Activated CD4-positive, alpha-beta T cell treated with anti-CD3 and anti-CD28 coated beads, Interleukin-10, Interleukin-2, amounts not matched to agents 100 ng/mL and 50 ng/mL, durations not matched to agents 16 hours and 8 hours (primary cell): ENCODE measurements at places on chromosomes 1 and 21.

GRCh38 chr21:38266732-38267131 is 9.9 kb downstream of the KCNJ15 start:
- DNase-seq, result no peak

DNA sequence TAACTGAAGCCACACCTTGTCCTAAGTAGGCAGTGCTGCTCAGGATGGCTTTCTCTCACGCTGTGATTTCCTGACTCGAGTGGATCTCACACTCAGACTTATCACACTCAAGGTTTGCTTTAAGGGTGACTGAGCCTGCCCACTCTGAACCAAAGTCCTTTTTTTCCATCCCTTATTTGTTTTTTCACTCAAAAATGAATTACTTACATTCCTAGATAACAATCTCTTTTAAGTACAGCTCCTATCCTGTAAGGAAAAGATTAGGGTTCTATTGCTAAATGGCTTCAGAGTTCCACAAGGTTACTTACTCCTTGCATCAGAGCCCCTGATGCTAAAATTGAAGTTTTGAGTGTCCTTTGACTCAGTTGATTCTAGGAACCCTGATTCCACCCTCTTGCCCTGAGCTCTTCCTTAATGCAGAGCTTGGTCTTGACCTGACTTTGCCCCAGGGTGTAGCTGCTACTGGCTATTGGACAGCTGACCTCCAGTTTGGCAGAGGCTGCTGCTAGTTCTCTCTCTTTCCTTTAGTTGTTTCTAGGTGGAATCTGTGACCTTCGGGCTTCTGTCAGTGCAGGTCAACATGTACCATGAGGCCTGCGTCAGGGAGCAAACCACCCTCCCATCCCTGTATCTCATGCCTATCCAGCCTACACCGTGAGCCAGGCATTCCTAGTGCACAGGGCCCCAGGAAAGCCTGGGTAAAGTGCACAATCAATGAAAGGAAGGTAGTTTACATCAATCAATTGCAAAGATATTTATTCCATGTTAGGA is 80.1 kb upstream of the CD55 start:
- no peak for DNase-seq

DNA sequence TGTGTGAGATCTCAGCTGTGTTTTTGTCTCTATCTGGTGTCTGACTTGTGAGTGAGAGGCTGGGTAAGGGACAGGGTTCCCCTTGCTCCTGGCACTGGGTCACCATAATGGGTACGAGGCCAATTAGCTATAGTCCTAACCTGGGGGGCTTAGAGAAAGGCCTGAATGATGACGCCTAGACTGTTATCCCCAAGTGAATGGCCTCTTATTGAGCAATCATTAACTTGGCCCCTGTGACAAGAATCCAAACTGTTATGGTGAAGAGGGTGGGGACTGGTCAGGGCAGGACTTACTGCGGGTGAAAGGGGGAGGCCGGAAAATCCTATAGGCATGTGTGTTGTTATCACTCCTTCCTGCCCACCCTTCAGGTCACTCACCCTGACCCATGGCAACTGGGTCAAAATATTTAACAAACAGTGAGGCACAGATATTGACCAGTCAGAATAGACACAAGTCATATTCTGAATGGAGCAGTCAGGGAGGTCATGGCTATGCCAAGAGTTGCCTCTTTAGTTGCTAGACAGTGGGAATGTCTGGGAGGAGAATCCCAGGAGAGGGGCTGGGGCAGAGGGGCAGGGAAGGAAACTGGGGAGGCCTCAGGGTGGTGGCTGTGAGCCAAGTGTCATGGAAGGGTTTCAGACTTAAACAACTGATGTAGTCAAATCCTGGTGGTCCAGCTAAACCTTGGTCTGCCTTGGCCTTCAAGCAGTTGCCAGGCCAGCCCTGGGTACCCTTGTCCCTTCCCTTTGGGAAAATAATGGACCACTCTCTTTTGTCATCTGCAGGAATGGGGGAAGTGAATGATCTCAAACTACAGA is 3.2 kb downstream of the NR0B2 start:
- DNase-seq, result no peak

DNA sequence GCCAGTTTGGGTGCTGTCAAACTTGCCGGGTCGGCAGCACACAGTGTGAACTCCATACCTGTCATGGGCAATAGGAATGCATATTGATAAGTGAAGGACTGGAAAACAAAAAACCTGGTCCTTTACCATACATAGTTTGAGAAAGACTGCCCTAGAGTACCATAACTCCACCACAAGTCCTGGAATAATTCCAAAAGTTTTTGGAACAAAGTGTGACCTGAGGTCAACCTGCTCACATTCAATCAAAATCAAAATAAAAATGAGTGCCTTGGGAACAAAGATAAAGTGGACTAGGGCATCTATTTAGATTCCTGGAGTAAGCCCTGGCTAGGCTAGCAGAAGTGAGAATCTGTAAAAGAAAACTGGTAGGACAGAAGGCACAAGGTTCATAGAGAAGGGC is 7.6 kb downstream of the PEX19 start:
- DNase-seq, result no peak

GRCh38 chr1:8342325-8342724 is 24.4 kb downstream of the SLC45A1 start:
- no peak for DNase-seq

DNA sequence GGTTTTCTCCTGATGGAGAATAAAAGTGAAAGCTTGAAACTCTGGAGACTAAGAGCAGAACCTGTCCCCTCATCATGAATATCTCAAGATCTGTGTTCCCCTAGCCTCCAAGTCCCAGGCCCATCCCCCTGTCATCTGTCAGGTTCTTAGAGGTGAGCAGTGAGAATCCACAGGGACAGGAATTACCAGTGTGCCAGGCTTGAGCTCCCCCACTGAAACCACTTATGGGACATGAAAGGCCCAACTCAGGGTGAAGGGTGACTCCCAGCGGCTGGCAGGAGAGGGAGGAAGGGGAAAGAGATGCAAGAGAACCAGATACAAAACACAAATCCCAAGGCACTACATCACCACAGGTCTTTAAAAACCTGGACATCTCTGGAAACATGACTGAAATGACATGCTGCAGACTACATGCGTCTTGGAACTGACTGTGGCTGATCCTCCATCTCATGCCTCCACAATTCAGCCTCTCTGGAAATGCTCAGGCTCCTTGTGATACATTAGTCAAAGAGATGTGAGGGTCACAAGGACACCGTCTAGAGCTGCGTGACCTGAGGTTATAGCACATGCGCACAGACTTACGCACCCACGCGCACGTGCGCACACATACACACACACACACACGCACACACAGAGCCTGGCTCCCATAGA is 6.8 kb upstream of the LY9 start:
- no peak for DNase-seq

GRCh38 chr1:1561801-1562470 is 12.7 kb downstream of the SSU72 start:
- DNase-seq, result no peak

DNA sequence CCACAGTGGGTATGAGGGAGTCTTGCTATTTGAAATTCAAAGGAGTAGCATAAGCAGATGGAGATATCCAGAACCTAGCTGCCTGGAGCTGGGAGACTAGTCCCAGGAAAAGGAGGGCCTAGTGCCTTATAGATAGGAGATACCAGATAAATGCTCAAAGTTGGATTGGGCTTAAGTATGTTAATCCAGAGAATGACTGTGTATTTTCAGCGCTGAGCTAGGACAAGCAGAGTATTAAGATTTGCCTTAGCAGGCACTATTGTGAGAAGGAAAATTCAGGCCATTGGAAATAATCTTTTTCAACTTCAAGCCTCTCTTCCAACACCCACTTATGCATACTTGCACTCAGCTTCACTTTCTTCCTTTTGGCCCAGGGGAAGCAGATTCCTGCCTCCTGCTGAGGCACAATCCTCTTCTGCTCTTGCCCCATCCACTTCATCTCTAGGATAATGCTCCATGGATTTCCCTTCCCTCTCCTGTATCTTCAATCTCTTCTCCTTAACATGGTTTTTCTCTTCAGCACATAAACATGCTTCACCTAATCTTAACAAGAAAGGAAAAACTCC is 21.1 kb downstream of the PIK3C2B start:
- no peak for DNase-seq

- DNase-seq, result no peak
Observed at GRCh38 chr1:203041351-203041932, 15.2 kb downstream of the PPFIA4 start.

- DNase-seq, result no peak
Observed at GRCh38 chr21:45146801-45147200, 72.4 kb downstream of the ADARB1 start.

DNA sequence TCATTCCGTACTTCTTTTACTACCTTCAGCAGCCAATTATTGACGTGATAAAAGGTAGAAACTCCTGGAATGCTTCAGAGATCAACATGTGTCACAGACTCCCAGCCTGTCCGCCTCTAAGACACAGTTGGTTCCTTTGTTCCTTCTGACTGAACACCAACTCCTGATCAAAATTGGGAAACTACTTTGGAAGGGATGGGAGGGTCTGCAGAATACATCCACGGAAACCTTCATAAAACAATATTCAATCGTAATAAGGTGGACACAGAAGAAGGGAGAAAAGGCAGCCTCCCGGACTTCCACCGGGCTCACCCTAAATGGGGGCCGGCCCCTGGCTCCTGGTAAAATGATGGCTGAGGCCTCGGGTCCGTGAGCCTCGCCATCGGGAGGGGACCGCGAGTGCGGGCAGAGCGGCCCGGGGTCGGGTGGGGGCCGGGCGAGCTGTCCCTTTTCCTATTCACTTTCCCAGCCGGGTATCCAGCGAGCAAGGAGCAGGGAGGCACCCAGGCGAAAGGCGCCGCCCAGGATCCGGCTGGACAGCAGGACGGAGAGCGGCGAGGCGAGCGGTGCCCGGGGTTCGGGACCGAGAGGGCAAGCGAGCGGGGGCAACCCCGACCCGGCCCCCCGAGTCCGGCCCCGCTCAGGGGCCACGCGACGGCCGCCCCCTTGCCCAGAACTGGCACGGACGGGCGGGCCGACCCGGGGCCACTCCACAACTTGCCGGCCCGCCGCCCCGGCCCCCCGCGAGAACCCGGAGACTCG is 805 bp downstream of the NRIP1 start:
- DNase-seq, result no peak
